Umbilical cord (tissue), 2 donors: ENCODE measurements at places on chromosomes 11 and 22.

GRCh38 chr11:113446938-113447337 lies 28.3 kb downstream of the DRD2 start:
- peak; percentile 79 for DNase-seq

GRCh38 chr22:27461470-27461869 lies 340.1 kb downstream of the MN1 start:
- DNase-seq = no peak

- DNase-seq = no peak
Measured at GRCh38 chr22:48885919-48886305, 941.8 kb downstream of the BRD1 start.

GRCh38 chr11:69003301-69003865 lies 9.7 kb downstream of the MRGPRF start:
- no peak for DNase-seq

DNA sequence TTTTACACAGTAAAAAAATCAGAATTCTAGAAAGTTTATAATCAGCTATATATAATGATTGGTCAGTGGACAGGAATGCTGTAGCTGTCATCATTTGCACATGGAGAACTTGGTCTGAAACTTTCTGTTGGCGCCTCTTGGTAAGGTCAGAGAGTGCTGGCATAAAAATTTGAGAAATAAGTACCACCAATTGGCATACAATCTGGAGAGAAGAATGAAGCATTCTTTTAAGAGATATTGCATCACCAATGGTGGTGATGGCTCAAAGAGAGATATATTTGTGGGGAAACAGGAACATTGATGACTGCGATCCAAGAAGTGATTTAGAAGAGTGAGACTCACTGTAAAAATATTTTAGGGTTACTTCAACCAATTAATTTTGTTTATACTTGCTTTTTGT lies 19.8 kb upstream of the OOSP1 start:
- no peak for DNase-seq

DNA sequence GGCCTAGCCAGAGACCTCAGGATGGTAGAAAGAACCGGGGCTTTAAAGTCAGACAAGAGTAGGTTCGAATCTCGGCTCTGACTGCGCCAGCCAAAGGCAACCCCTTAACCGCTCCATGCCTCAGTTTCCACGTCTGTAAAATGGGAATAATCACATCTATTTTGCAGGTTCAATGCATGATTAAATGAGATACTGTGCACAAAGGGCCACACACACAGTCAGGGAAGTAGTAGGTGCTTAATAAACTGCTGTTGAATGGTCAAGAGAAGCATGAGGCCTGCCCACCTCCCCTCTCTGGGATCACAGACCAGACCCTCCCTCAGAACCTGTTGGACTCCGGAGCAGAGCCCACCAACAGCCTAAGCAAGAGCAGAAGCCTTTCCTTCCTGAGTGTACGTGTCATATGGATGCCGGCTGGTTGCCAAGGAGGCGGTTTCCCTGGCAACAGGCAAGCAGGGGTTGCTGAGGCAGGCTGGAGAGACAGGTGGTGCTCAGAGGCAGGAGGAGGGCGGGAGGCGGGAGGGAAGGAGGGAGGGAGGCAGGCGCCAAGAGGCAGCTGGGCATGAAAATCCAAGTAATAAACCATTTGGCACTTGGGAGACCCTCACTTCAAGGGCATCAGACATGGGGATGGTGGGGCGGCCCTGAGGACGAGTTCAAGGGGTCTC lies 43.9 kb downstream of the NFAM1 start:
- peak; percentile 35 for DNase-seq

- no peak for DNase-seq
Measured at GRCh38 chr11:58471892-58472291, 29.9 kb upstream of the OR5B12 start.

DNA sequence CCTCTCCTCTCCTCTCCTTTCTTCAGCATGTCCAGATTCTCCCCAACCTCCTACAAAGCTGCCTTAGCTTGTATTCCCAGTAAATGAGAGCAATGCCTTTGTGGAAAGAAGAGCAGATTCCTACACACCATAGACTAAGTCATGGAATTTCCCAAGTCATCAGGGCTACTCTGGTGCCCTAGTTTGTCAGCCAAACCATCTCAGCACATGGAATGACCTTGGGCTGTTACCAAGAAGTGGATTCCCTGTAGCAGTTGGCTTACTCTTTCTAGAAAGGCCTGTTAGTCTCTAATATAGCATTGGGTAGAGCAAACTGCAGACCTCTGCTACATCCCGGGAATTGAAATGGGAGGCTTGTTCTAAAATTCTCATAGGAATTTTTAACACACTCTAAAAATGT lies 108.9 kb upstream of the OLFML1 start:
- DNase-seq = no peak

DNA sequence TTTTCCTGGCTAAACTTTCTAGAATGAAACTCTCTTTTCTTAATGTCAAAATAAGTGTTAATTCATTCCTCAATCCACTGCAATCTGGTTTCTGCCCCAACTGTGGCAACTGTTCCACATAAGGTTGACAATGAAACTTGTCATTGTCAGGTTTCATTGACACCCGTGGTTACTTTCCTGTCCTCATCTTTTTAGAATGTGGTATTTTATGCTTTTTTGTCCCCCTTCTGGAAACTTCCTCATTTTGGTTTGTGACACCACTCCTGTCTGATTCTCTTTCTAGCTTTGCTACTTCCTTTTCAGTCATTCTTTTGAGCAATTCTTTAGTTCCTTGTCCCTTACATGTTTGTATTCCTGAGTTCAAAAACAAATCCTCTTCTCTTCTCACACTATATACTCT lies 7.5 kb upstream of the PDE3B start:
- DNase-seq = no peak

- DNase-seq = no peak
Measured at GRCh38 chr11:65334696-65335295, 1.1 kb downstream of the DPF2 start.
